ENCODE measurements at places on chromosomes 2 and 18. TPM values are rescaled to one million over a fixed set of nuclear protein-coding genes. Genes with fewer than 3 reads are reported as not detected.

Gene AKAIN1
- not detected for total RNA-seq

Gene ING5
- 38.9 TPM for total RNA-seq

DNA sequence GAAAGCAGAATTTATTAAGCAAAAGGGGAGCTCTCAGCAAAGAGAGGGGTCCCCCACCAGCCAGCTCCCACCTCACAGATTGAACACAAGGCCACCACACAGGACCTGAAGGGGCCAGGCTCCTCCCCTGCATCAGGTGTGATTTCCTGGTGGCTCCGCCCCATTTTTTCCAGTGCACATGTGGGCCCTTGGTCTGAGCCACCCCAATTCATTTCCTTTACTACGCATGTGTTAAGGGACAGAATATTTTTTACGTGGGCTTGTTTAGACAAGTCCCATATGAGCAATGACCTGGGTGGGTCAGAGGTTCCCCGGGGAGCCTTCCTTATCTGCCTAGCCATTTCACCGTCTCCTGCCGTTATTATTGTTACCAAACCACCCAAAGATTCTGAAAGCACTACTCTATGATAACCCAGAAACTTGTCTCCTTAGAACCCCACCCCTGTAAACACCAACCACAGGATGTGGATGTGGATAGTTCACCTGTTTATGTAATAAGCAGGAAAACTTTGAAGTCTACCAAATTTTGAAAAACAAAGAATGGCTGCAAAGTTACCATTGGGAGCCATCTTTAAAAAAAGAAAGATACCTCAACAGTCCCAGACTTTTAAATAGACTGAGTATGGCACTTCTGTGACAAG is 191.7 kb downstream of the CD226 start:
- H3K27me3 ChIP-seq: no peaks in the 10 kb centered on the region
- no peak for DNase-seq
- no peak overlapping the region for H3K27ac ChIP-seq
- H3K4me3 ChIP-seq: no peak overlapping the region

DNA sequence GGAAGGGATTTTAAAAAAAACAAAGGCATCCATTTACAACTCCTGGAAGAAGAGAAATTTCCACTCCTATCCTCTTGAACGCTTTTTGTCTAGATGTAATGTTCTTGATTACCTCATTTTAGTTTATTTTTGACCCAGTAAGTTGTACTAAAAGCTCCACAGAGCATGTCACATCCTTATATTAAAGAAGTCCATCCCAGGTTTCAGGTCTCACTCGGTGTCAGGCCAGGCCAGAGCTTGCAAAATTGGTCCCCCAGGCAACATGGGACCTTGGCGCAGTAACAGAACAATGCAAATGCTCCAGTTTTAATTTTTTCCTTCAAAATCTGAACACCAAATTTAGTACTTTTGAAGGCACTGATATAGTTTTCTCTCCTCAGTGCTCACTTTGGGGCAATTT is 218.4 kb upstream of the REV1 start:
- peaks cover 19% of the 10 kb centered on the region for H3K4me1 ChIP-seq
- no peak overlapping the region for H3K4me3 ChIP-seq
- no peak overlapping the region for H3K27ac ChIP-seq
- DNase-seq: no peak
- H3K36me3 ChIP-seq: no peaks in the 10 kb centered on the region

Gene SPAG16
- 16.9 TPM for total RNA-seq

DNA sequence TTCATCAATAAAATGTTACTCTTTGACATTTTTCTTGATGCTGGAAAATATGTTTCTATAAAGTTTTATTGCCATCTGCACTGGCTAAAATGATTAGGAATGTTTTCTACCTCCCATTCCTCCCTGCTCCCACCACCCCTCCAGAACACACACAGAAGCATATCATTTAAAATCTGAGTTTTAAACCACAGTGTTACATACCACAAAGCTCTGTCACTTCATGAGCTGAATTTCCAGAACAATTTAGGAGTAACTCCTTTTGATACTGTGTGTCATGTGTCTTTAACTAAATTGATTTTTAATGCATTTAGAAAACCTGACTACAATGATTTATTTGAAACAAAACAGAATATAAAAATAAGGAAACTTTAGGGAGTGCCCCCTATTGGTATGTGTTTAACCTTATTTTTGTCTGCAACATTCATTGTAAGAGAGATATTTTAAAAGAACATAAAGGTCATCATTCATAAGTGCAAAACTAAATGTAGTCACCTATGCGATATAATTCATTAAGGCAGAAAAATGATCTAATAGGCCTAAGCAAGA is 52.0 kb downstream of the FEZ2 start:
- DNase-seq: no peak
- H3K4me3 ChIP-seq: no peak overlapping the region
- H3K27me3 ChIP-seq: no peaks in the 10 kb centered on the region
- H3K27ac ChIP-seq: no peak overlapping the region

Gene SIX2
- not detected for total RNA-seq

Gene INO80C
- 4.4 TPM for total RNA-seq

- H3K27me3 ChIP-seq: peaks cover 37% of the 10 kb centered on the region
- no peaks in the 10 kb centered on the region for H3K4me1 ChIP-seq
- H3K36me3 ChIP-seq: no peaks in the 10 kb centered on the region
- no peak overlapping the region for H3K27ac ChIP-seq
- DNase-seq: no peak
- H3K4me3 ChIP-seq: no peak overlapping the region
Observed at GRCh38 chr18:292271-292670, 24.4 kb upstream of the THOC1 start.

GRCh38 chr2:130307850-130308249 is 34.8 kb upstream of the IMP4 start:
- no peaks in the 10 kb centered on the region for H3K4me1 ChIP-seq
- DNase-seq: no peak
- H3K27ac ChIP-seq: no peak overlapping the region
- no peaks in the 10 kb centered on the region for H3K27me3 ChIP-seq
- H3K36me3 ChIP-seq: no peaks in the 10 kb centered on the region

GRCh38 chr18:49933530-49934128 is 120.3 kb upstream of the ACAA2 start:
- no peak overlapping the region for H3K4me3 ChIP-seq
- H3K27me3 ChIP-seq: peaks cover 2% of the 10 kb centered on the region
- no peak overlapping the region for H3K27ac ChIP-seq
- DNase-seq: peak; percentile 59

Gene CNRIP1
- total RNA-seq: 25.6 TPM

DNA sequence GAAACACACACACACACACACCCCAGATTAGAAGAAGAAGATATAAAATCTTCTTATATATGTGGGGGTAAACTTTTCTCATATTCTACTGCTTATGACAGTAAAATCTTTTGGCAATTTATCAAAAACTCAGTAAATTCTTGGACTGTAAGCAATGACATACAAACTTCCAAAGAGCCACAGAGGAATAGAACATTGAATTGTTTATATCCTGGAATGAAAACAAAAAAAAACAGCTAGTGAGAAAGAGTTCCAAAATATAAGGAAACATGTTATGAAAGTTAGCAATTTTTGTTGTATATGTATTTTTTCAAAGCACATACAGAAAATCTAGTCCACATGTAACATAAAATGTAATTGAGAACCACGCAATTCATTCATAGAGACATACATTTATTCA is 764.9 kb downstream of the DSC3 start:
- no peak overlapping the region for H3K27ac ChIP-seq
- H3K4me1 ChIP-seq: no peaks in the 10 kb centered on the region
- no peaks in the 10 kb centered on the region for H3K36me3 ChIP-seq
- no peak for DNase-seq
- no peak overlapping the region for H3K4me3 ChIP-seq

- DNase-seq: no peak
- H3K27me3 ChIP-seq: no peaks in the 10 kb centered on the region
- H3K4me1 ChIP-seq: no peaks in the 10 kb centered on the region
- H3K4me3 ChIP-seq: no peak overlapping the region
- H3K27ac ChIP-seq: no peak overlapping the region
Observed at GRCh38 chr18:5601188-5601624, 57.4 kb upstream of the EPB41L3 start.

- H3K4me1 ChIP-seq: no peaks in the 10 kb centered on the region
- H3K36me3 ChIP-seq: no peaks in the 10 kb centered on the region
- H3K4me3 ChIP-seq: no peak overlapping the region
- H3K27me3 ChIP-seq: no peaks in the 10 kb centered on the region
- H3K27ac ChIP-seq: no peak overlapping the region
Observed at GRCh38 chr2:185291035-185291647, 447.5 kb upstream of the FSIP2 start.

Gene PARD6G
- total RNA-seq: 3.3 TPM
